ENCODE measurements at places on chromosomes 11 and 22.

GRCh38 chr22:45884201-45885062, 92.5 kb downstream of the WNT7B start:
- no peak for DNase-seq

DNA sequence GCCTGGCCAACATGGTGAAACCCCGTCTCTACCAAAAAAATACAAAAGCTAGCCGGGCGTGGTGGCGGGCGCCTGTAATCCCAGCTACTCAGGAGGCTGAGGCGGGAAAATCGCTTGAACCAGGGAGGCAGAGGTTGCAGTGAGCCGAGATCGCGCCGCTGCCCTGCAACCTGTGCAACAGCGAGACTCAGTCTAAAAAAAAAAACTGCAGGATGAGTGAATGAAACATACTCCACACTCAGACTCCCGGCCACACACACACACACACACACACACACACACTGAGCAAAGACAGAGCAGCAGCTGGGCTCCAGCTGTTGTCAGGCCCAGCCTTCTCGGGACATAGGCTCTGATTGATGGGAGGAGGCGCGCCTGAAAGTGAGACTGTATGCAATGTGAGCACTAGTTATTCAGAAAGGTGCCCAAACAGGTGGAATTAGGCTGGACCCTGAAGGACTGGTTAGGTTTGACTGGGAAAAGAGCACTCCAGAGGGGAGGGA, 1.5 kb upstream of the PLEKHA7 start:
- DNase-seq = no peak

DNA sequence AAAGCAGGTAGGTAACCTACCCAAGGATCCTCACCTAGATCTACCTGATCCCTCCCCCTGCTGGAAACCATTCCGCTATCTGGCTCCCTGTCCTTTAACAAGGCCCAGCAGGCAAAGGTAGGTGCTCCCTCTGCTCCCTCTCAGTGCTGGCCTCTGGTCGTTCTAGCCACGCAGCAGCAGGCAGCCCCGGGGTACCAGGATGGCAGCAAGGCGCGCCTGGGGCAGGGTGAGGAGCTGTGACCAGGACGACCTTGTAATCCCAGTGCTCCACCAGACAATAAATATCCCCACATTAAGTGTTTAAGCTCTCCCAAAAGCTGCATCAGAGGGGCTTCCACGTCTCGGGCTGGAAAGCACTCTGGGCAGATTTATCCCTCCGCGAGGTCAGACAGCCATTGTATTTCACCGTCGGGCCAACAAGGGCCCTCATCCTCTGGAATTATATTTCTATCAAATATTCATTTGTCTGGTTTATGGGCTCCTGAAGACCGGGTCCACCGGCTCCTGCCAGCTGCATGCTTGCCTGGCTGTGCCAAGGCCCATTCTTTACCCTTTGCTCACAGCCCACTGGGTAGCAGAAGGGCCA, 81.3 kb downstream of the CHST1 start:
- DNase-seq = no peak

DNA sequence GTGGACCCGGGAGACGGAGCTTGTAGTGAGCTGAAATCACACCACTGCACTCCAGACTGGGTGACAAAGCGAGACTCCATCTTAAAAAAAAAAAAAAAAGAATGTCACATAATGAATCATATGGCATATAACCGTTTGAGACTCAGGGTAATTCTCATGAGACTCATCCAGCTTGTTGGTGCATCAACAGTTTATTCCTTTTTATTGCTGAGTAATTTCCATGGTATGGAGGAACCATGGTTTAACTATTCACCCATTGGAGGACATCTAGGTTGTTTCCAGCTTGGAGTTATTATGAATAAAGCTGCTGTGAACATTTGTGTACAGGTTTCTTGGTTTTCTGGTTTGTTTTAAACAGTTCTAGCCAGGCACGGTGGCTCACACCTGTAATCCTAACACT, 25.3 kb downstream of the PPARA start:
- no peak for DNase-seq

DNA sequence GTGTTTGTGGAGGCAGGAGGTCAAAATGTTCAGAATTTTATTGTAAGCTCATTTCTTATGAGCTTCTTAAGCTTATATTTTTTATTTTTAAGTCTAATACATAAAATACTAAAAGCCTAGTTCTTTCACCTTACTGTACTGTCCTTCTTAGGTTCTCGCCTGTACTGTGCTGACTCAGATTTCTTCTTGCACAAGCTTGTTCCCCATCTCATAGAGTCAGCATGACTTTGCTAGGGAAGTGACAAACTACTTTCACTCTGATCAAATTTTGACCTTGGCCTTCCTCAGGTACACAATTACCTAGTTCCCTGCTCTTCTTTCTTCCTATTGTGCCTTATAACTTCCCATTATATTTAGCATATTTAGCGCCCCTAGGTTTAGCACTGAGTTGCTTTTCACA, 81.5 kb downstream of the STK33 start:
- no peak for DNase-seq

Measured in activated gamma-delta T cell treated with anti-CD3 and anti-CD28 coated beads, Interleukin-2, amount 50 U/mL, for 16 hours (primary cell).